Omental fat pad (tissue), 4 donors: ENCODE measurements at places on chromosomes 2 and 18. TPM values are rescaled to one million over a fixed set of nuclear protein-coding genes. Genes with fewer than 3 reads are reported as not detected.

GRCh38 chr2:186058614-186059013, 320.0 kb downstream of the FSIP2 start:
- DNase-seq = no peak

DNA sequence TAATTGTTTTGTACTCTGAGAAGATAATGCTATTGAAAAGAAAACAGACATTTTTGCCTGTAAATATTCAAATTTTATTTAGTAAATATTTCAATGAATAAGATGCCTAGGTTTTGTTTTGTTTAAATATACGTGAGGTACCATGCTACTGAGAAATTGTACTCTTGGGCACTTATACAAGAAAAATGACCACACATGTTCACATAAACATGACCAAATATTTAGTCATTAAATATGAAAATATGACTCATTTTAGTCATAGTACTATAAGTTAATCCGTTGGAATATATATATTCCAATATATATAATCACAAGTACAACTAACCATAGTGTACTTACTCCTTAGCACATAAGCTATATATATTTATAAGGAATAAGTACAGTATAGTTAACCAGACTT, 56.7 kb upstream of the ZNF804A start:
- no peak for DNase-seq

GRCh38 chr2:105888625-105889024, 143.9 kb downstream of the NCK2 start:
- no peak for DNase-seq

ANO7 gene
- not detected for total RNA-seq

MAL gene
- not detected for total RNA-seq

FBLN7 gene
- total RNA-seq = 7.9 TPM

UGT1A4 gene
- not detected for total RNA-seq
